ENCODE measurements at places on chromosomes 3 and 15. TPM values are rescaled to one million over a fixed set of nuclear protein-coding genes. Genes with fewer than 3 reads are reported as not detected.

The ISG20 gene
- total RNA-seq = 15.9 TPM

The CLDN1 gene
- total RNA-seq = 35.6 TPM

The SAMMSON gene
- total RNA-seq = not detected

The TMEM108 gene
- total RNA-seq = 5.9 TPM

The SUSD5 gene
- 2.9 TPM for total RNA-seq

The WNT7A gene
- total RNA-seq = 1.7 TPM
